DND-41 (cell line): ENCODE measurements at places on chromosomes 16 and 17.

DNA sequence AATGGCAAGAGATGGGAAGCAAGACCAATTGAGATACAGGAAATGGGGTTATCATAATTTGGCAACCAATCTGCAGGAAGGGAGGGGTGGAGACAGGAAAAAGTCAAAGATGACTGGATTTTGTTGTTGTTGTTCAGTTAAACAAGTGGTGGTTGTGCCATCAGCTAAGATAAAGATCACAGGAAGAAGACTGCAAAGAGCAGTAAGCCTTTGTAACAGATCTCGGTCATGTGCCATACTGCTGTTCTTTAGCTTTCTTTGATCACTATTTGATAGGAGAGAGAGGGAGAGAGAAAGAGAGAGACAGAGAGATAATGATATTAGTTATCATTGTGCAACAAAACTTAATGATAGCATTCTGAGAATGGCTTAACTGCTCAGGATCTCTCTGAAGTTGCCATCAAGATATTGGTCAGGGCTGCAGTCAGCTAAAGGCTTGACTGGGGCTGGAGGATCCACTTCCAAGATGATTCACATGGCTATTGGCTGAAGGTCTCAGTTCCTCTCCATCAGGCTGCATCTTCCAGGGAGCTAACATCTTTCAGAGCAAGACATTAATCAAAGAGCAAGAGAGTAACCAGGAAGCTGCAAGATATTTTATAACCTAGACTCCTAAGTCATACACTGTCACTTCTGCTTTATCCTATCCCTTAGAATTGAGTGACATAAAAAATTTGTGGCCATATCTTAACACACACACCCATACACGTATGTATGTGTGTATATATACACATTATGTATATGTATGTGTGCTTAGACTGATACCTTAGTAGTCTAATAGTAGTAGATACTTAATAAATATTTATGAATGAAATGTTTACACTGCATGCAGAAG lies 405.0 kb downstream of the SHISA9 start:
- peak overlapping the region; percentile 54; the same call in 1 of the 2 replicates for H3K27ac ChIP-seq
- H3K36me3 ChIP-seq, result no peaks in the 10 kb centered on the region
- no peak overlapping the region for H3K4me3 ChIP-seq
- DNase-seq, result no peak

DNA sequence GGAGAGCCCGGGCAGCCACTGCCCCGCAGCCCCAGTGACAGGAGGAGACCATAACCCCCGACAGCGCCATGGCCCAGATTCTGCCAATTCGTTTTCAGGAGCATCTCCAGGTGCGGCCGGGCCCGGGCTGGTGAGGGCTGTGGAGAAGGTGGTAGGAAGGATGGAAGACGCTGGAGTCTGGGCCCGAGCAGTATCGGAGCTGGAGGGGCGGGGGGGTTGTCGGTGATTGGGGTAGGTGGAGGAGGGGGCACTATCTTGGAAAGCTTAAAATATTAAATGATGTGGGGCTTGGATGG lies 317 bp downstream of the CLTC start:
- DNase-seq, result no peak
- peaks cover 14% of the 10 kb centered on the region for H3K36me3 ChIP-seq
- no peaks in the 10 kb centered on the region for H3K27me3 ChIP-seq
- peak overlapping the region; percentile 79 for H3K4me3 ChIP-seq

- H3K4me3 ChIP-seq, result no peak overlapping the region
- H3K4me1 ChIP-seq, result no peaks in the 10 kb centered on the region
These were observed 57.9 kb upstream of the CREBBP start for GRCh38 chr16:3938471-3938842.

GRCh38 chr16:89147085-89147817 lies 24.3 kb upstream of the CDH15 start:
- H3K4me1 ChIP-seq, result no peaks in the 10 kb centered on the region
- peaks cover 83% of the 10 kb centered on the region for H3K36me3 ChIP-seq
- H3K27ac ChIP-seq, result no peak overlapping the region
- no peaks in the 10 kb centered on the region for H3K27me3 ChIP-seq
- H3K4me3 ChIP-seq, result no peak overlapping the region

DNA sequence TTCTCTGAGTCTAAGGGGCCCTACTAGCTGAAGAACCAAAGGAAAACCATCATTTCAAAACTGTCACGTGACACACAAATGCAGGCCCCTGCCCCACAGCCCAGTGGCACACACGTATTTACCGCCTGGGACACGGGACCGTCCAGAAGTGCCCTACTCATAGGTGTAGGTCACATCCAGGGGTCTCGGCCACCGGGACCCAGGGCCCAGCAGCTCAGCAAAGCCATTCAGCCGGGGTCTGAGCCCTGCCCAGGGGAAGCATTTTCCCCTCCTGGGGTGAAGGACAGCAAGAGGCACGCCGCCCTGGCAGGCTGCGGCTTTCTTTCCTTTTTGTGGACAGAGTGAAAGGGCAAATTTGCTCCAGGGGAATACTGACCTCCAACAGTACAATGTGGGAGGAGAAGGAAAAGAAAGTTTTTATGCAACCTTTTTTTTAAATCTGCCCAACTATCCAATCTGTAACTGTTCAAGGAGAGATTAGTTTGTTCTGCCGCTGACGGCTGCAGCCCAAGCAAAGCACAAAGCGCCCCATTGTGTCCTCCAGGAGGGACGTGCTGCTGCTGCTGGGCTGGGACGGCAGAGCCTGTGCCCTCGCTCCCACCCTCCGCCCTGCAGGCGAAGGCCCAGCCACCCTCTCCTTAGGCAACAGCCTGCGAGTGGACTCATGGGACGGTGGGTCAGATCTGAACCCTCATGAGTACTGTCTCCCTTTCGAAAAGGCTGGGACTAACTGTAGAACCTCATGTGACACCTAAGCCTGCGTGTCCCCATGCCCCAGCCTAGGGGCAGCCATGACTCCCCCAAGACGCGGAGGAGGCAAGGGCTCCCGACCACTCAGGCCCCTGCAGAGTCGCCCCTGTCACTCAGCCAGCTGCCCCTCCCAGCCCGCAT lies 21.3 kb downstream of the SLC7A5 start:
- DNase-seq, result no peak
- no peak overlapping the region for H3K4me3 ChIP-seq
- H3K27me3 ChIP-seq, result no peaks in the 10 kb centered on the region
- peaks cover 99% of the 10 kb centered on the region for H3K36me3 ChIP-seq
- peak overlapping the region; percentile 50; the same call in 1 of the 2 replicates for H3K27ac ChIP-seq
- H3K4me1 ChIP-seq, result peaks cover 19% of the 10 kb centered on the region; the same call in 1 of the 2 replicates

DNA sequence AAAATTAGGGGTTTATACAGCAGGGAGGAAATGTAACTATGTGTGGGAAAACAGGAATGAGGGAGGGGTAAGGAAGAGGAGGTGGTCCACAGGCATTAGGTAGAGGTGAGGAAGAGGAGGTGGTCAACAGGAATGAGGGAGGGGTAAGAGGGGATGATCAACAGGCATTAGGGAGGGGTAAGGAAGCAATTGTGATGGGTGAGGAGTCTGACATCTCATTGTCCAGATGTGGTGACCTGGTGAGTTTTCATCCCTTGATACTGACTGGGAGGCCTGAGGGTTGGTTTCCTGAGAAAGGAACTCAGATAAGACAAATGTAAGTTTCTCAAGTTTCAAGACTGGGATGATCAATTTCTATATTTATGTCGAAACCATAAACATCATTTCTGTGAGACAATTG lies 206.2 kb upstream of the C16orf82 start:
- H3K4me1 ChIP-seq, result no peaks in the 10 kb centered on the region
- H3K27me3 ChIP-seq, result no peaks in the 10 kb centered on the region
- H3K27ac ChIP-seq, result no peak overlapping the region
- no peak for DNase-seq
- H3K36me3 ChIP-seq, result no peaks in the 10 kb centered on the region

DNA sequence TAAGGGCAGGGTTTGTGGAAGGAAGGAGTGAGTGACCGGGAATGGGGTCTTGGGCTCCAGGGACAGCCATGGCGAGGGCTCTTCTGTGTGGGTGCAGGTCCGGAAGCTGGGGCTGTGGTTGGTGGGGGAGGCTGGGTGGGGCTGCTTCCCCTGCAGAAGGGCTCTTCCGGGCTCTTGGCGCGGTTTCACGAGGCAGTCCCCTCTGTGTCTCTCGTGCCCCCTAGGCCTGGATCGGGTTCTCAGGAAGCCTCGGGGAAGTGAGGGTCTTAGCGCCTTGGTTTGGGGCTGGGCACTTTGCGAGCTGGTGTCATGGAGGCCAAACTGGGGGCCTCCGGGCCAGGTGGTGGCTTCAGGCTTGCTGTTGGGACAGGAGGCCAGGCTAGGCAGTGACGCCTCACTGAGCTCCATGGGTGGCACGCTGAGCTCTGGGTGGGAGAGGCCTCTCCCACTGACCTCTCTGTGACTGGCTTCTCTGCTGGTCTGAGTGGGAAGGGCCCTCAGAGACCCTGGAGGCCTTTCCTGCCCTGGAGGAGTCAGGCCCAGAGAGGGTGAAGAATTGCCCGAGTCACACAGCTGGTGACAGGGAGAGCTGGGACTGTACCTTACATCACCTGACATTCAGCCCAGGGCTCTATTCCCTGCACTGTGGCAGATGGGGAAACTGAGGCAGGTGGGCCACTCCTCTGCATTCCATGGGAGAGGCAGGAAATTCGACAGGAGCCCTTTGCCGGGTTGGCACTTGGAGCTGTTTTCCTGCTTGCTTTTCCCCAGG lies 8.2 kb downstream of the ADCY7 start:
- no peak overlapping the region for H3K27ac ChIP-seq
- no peaks in the 10 kb centered on the region for H3K36me3 ChIP-seq
- peak; percentile 39 for DNase-seq
- no peaks in the 10 kb centered on the region for H3K27me3 ChIP-seq
- H3K4me3 ChIP-seq, result no peak overlapping the region
- H3K4me1 ChIP-seq, result no peaks in the 10 kb centered on the region

- no peaks in the 10 kb centered on the region for H3K27me3 ChIP-seq
- DNase-seq, result no peak
- H3K4me3 ChIP-seq, result no peak overlapping the region
- H3K27ac ChIP-seq, result no peak overlapping the region
These were observed 132.9 kb downstream of the USP31 start for GRCh38 chr16:23016368-23016767.

DNA sequence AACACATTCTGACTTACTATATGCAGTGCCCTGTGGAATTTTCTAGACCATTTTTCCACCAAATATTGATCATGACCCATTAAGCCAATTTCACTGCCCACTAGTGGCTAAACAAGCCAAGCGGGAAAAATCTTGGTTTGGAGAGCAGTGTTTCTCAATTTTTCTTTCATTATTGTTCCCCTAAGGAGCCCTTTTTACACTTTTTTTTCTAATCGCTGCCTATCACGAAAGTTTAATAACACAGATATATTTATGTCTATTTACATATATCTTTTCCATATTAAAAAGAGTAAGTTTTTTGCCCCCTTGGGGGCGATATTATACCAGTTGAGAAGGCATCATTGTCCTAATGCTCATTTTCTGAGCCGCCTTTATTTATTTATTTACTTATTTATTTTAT lies 10.8 kb upstream of the TLCD3B start:
- H3K36me3 ChIP-seq, result no peaks in the 10 kb centered on the region
- no peak overlapping the region for H3K27ac ChIP-seq
- DNase-seq, result no peak
- H3K4me1 ChIP-seq, result no peaks in the 10 kb centered on the region
- no peaks in the 10 kb centered on the region for H3K27me3 ChIP-seq

DNA sequence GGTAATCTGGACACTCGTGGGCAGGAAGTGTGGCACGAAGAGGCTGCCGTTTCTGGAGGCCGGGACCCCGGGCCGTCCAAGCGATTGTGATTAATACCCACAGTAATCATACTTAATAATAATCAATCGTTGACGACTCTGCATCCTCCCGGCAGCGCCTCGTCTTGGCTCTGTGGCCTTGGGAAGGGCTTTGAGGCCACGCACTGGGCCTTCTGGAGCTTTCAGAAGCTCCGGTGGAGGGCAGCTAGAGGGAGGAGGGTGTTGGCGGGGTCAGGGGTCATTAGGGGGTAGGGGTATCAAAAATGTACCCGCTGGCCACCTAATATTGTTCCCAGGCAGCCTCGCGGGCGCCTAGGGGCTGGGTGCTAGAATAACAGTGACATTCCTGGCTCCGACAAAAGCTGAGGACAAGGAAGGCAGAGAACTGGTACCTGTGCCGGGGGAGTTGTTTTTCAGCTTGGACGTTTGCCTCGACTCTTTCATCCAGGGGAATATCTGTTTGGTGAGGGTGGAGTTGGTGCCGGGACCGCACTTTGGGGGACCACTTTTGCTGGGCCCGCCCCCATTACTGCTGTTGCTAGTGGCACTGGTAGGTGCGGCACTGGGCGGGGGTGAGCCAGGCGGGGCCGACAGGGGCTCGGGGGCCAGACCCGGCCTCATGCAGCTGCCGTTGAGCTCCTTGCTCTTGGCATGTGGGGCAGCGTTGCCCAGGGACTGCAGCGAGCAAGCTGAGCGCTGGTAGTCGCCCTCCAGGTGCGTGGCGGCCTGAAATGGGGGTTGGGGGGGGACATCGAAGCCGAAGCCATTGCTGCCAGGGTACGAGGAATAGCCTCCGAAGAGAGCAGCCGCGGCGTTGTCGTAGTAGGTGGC lies 6.9 kb upstream of the HOXB2 start:
- no peak overlapping the region for H3K27ac ChIP-seq
- H3K27me3 ChIP-seq, result peaks cover 26% of the 10 kb centered on the region
- H3K36me3 ChIP-seq, result no peaks in the 10 kb centered on the region
- no peak overlapping the region for H3K4me3 ChIP-seq

- DNase-seq, result no peak
- no peak overlapping the region for H3K4me3 ChIP-seq
- H3K27ac ChIP-seq, result no peak overlapping the region
- H3K36me3 ChIP-seq, result peaks cover 78% of the 10 kb centered on the region
- H3K4me1 ChIP-seq, result no peaks in the 10 kb centered on the region
- no peaks in the 10 kb centered on the region for H3K27me3 ChIP-seq
These were observed 14.4 kb downstream of the MYBBP1A start for GRCh38 chr17:4540687-4541327.

- H3K36me3 ChIP-seq, result no peaks in the 10 kb centered on the region
- H3K27ac ChIP-seq, result no peak overlapping the region
- no peak overlapping the region for H3K4me3 ChIP-seq
- H3K27me3 ChIP-seq, result no peaks in the 10 kb centered on the region
- H3K4me1 ChIP-seq, result no peaks in the 10 kb centered on the region
These were observed 245.9 kb downstream of the XYLT1 start for GRCh38 chr16:17224879-17225281.

DNA sequence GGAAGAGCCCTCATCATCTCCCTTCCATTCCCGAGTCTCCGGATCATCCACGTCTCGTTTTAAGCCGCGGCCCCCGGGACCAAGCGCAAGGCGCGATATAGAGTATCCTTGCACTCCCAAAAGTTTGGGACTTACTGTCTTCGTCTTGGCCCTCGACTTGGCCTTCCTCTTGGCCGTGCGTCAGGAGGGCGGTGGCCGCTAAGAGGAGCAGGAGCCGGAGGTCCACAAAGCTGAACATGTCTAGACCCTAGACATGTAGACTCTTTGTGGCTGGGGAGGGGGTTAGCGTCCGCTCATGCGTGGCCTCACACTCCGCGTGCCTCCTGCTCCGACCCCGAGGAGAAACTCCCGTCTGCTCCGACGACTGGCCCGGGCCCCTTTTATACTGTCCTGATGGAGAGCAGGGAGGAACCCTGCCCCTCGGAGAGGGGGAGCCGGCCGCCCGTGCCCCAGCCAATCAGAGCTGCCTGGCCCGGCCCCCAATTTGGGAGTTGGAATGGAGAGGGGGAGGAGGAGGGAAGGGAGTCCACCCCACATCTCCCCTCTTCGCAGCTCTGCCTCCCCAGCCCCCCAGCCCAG lies at the start of gene COL1A1:
Gene COL1A1, minus strand, starts transcription at position 356 of the 579 bp plus-strand sequence. Its CDS starts 118 bp downstream, at position 238.
- H3K27ac ChIP-seq, result no peak within 1 kb of the TSS
- H3K4me3 ChIP-seq, result peak within 1 kb of the TSS; percentile 53
- H3K4me1 ChIP-seq, result peaks cover 14% of the 10 kb centered on the region
- no peak for DNase-seq
- H3K36me3 ChIP-seq, result no peaks in the 10 kb centered on the region
- H3K27me3 ChIP-seq, result peaks cover 40% of the 10 kb centered on the region
